ENCODE measurements at places on chromosomes 3 and 15.

DNA sequence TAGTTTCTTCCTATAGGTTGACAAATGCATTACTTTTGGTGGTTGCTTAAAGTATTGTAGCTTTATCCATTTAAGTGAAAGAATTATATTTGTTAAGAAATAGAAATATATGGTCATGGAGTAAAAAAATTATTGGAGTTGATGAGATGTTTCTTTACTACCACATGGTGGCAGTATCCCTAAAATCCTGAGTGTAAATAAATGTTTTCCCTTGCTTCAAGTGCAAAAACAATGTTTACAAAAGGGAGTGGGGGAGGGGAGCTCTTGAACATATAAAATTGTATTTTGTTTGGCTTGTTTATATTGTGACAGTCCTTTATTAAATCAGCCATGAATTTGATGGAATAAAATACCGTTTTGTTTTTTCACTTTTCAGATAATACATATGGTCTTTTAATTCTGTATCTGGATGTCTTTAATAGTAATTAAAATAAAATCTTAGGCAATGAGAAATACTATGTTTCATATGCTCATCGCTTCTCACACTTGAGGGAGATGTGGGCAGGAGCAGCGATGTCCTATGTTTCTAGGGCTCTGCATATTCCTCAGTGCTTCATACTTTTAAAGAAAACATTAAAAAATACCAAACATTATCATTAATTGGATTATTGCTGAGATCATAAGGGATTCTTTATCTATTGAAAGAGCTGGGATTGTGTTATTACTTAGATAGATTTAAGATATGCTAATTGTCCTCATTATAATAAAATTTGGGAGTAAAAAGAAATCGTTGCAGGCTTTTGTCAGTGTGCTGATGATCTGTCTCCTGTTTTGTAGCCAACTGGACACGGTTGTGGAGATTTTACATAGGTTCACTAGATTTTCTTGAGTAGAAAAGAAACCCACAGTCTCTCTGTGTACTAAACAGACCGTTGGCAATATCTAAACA is 349.7 kb downstream of the TUSC7 start:
- DNase-seq = no peak

DNA sequence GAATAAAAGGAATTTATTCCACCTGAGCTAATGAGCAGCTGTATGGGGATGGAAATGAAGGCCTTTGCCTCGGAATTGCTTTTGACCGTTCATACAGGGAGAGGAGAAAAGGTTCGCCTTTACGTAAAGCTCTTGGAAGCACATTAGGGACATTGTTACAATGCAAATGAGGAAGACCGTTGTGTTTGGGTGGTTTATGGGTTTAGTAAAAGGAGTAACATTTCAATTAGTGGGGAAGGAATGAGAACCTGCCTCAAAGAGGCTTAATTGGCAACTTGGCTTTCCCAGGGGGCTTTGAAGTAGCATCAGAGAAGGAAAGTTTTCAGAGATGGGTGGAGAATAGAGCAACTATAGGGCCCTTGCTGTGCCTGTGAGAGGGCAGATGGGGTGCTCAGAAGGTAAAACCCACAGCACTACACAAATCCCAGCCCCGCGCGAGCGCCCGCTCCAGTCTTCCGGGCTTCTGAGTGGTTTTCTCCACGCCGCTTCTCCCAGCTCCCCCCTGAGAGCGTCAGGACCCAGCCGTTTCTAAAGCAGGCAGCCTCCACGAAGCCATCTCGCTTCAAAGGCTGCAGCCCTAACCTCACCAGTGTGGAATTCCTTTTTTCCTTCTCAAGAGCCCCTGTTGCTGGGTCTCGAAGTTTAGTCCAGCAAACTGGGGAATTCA is 192.0 kb upstream of the HES1 start:
- no peak for DNase-seq

GRCh38 chr3:138950006-138950644 is 3.1 kb downstream of the FOXL2NB start:
- no peak for DNase-seq

GRCh38 chr3:57006949-57007419 is 53.5 kb upstream of the SPATA12 start:
- no peak for DNase-seq

GRCh38 chr3:9346141-9346540 is 16.7 kb upstream of the THUMPD3 start:
- DNase-seq = no peak

- no peak for DNase-seq
Observed at GRCh38 chr3:58020783-58021071, 12.5 kb downstream of the FLNB start.

DNA sequence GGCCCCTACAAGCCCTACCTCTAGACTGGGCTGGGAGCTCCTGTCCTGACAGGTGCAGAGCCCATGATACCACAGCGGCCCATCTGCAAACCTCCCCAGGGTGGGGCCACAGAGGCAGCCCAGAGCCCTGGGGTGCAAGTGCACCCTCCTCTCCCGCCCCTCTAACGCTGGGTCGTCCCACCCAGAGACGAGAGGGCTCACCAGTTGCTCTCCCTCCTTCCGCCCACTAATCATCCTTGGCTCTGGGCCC is 742 bp downstream of the TNK2 start:
- DNase-seq = no peak

DNA sequence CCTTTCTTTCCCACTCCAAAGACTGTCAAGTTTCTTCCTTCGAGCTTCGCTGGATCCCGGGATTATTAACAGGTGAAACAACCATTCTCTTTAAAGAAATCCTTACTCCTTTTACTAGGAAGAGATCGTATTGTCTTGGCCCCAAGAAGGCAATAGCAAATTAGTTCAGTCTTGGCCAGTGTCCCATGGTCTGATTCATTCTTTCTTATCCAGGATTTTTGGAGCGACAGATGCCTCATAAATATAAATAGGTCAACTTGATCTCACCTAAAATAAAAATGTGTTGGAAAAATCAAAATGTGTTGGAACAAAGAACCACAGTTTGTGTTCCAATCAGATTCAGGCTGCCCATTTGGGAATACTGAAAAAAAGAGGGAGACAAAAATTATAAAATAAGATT is 140.1 kb upstream of the TMEM108 start:
- no peak for DNase-seq

GRCh38 chr3:40615110-40615915 is 90.6 kb downstream of the ZNF621 start:
- DNase-seq = no peak

GRCh38 chr3:185502987-185503386 is 4.2 kb upstream of the TMEM41A start:
- DNase-seq = no peak

DNA sequence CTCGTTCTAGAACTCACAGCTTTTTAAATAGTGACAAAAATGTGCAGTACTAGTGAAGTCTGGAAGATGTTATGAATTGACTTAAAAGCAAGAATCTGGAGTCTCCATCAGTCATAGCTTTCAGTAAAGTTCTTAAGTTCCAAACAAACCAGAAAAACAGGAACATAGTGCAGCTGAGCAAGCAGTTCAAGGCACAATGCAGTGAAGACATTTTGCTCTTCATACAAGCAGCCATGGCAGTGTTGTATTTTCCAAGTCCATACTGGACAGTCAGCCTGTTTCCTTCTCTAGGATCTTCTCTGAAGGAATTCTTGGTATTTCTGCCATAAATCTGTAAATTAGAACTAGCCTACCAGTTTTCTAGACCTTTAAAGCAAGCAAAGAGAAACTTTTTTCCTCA is 90.5 kb downstream of the LRRC28 start:
- no peak for DNase-seq

GRCh38 chr3:94173673-94174434 is 111.0 kb downstream of the NSUN3 start:
- DNase-seq = no peak

- no peak for DNase-seq
Observed at GRCh38 chr3:168431491-168431890, 335.8 kb upstream of the GOLIM4 start.

- no peak for DNase-seq
Observed at GRCh38 chr3:189573004-189573403, 58.2 kb upstream of the TP63 start.

- DNase-seq = no peak
Observed at GRCh38 chr3:174859756-174860155, 622 bp downstream of the NAALADL2 start.

GRCh38 chr15:100309109-100310040 is 32.4 kb downstream of the ADAMTS17 start:
- DNase-seq = no peak

DNA sequence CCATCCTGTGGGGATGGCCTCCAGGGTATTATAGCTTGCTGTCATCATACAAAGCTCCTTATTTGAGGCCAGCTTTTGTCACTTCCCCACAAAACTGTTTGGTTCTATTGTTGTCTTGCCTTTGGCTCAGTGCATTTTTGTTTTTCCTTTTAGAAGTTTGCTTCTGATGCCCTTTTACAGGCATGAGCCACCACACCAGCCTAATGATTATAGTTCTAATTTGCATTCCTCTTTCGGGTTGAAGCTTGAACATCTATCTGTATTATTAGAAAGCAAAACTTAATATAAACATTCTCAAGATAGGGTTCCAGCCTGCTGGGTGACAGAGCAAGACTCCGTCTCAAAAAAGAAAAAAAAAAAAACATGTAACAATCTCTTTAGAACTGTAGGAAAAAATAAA is 39.8 kb downstream of the SMARCC1 start:
- no peak for DNase-seq

- DNase-seq = no peak
Observed at GRCh38 chr3:112476346-112476745, 22.9 kb downstream of the BTLA start.

GRCh38 chr3:194579091-194579606 is 54.1 kb downstream of the TMEM44 start:
- DNase-seq = no peak

DNA sequence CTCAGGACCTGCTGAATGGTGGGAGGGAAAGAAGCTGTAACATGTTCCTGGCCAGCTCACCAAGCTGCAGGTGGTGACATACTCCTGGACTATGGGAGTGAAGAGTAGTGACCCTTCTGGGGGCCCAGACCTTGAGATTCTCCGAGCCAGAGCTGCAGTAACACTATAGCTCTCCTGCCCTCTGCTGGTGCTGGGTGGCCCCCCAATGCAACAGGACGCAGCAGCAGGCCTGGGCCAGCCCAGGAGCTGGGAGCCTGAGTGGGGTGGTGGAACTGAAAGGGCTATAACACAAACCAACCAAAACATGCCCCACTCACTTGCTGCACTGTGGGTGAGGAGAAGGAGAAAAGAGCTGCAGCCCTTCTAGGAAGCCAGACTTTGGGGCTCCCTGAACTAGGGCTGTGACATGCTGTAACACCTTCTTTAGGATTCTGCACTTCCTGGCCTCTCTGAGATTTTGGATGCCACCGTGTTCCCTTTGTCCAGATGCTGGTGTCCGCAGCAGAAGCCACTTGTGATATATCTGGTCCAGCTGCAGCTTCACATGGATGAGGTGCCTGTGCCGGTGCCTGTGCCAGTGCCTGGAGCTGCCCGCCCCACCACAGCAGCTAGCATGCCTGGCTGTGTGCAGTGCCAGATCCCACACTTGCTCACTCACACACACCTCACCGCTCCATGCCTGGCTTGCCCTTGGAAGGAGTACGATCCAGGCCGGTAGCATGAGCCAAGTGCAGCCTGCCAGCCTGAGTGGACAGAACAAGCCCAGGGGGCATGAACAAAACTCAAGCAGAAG is 636.8 kb upstream of the KCNMB2 start:
- DNase-seq = no peak

DNA sequence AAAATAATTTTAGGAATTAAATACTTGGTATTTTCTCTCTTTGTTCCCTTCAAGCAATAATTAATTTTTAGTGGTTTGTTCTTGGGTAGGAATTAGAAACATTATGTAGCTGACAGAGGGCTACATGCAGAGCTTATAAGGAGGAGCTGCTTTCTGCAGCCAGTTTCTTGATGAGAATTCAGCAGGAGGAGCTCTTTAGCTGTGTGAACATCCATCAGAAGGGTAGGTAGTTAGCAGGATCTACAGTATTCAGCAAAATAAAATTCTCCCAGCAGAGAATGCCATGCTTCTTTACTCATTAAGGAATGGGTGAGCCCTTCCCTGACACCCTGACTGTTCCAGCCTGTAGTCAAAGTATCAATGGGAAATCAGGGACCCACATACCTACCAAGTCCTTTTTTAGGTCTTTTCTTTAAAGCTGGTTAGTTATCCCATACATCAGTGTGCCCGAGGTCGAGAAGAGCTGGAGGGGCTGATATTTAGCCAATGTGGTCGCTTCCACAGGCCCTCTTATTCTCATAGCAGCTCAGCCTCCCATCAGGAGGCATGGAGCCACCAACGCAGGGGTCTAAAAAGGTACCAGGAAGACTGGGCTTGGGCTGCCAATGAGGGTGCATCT is 54.0 kb downstream of the KCNAB1 start:
- no peak for DNase-seq

DNA sequence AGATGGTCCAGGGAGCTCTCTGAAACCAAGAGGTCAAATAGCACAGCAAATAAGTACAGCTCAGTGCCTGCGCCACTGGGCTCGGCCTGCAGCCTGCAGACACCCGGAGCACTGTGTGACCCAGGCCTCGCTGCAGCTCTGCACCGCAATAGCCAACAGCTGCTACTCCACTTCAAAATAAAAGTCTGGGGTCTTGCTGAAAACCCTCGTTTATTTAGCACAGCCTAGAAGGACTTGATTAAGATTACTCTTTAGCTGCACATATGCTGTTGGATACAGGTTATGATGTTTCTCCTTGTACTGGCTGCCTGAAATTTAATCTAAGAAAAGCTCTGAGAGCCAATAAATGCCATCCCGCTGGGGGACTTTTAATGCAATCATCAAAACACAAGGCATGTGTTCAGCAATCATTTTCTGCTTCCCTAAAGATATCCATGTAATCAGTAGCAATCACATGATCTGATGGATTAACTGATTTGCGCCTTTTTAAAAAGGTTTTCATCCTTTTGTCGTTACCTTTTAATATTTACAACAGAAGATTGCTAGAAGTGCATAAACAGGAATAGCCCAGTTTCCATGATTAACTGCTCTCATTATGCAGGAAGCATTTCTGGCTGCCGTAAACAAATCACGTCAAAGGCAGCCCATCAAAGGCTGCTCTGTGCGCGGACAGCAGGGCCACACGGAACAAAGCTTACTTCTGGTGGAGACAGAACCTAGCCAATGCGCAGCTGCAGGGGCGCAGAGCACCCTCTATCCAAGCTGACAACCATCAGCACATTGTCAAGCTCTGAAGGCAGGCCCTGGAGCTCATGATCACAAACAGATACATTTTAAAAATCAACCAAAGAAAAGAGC is 58.8 kb downstream of the CLASP2 start:
- DNase-seq = peak; percentile 66

- no peak for DNase-seq
Observed at GRCh38 chr3:195550723-195551122, 7.6 kb upstream of the PPP1R2 start.

DNA sequence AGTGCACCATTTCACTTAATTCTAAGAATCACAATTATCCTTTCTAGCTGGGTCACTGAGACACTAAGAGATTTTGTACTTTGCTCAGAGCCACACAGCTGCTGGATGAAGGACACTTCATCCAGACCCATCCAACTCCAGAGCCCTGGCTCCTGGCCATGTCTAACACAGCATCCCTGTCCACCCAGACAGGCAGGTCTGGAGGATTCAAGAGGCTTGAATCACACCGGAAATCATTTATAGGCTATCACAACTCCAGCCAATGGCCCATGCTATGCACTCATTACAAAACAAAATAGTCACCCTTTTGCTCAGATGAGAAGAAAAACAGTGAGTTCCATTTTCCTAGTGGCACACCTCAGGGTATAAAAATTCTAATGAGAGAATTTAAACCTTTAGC is 198.2 kb upstream of the LMCD1 start:
- DNase-seq = no peak

GRCh38 chr3:46849045-46849631 is 14.1 kb downstream of the MYL3 start:
- DNase-seq = no peak
